ENCODE measurements at places on chromosomes 13 and 19.

- no peak for DNase-seq
Measured at GRCh38 chr13:40180776-40181175, 485.7 kb downstream of the FOXO1 start.

- DNase-seq: no peak
Measured at GRCh38 chr19:34707661-34708060, 26.4 kb upstream of the ZNF181 start.

DNA sequence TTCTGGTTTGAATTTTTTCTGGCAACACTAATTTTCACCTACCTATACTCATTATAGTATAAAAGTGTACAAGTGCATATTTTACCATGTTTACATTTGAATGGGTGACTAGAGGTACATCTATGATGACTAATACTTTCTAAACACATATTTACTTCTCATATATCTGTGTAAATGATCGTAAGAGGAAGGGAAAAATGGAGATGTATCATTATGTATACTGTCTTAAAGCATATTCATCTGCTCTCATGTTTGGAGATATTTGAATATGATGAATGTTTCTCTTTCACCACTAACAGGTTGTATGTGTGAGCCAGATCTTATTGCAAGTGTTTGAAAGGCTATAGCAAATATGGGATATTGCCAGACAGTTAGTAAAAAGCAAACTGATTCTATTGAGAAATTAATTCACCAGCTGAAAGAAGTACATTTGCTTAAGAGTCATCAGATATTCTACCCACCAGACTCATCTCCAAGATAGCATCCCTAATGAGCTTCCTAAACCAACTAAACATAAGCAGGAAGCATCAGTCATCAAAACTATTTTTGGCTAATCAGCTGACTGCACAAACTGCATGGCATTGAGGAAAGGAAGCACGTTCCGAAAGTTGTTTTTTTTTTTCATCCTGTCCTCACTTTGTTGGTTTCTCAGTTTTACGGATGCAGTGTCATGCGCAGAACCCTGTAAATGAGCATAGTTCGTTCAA lies 738.2 kb downstream of the GPC5 start:
- no peak for DNase-seq

DNA sequence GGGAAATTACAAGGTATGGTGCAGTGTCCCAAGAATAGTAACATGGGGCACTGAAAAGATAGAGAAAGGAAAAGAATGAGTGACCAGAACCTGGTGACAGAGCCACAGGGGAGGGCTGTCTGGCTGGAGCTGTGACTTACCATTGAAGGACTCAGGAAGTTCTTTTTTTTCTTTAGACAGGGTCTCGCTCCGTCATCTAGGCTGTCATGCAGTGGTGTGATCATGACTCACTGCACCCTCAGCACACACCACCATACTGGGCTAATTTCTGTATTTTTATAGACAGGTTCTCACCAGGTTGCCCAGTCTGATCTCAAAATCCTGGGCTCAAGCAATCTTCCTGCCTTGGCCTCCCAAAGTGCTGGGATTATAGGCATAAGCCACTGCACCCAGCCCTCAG lies 8.8 kb upstream of the CPB2 start:
- no peak for DNase-seq

DNA sequence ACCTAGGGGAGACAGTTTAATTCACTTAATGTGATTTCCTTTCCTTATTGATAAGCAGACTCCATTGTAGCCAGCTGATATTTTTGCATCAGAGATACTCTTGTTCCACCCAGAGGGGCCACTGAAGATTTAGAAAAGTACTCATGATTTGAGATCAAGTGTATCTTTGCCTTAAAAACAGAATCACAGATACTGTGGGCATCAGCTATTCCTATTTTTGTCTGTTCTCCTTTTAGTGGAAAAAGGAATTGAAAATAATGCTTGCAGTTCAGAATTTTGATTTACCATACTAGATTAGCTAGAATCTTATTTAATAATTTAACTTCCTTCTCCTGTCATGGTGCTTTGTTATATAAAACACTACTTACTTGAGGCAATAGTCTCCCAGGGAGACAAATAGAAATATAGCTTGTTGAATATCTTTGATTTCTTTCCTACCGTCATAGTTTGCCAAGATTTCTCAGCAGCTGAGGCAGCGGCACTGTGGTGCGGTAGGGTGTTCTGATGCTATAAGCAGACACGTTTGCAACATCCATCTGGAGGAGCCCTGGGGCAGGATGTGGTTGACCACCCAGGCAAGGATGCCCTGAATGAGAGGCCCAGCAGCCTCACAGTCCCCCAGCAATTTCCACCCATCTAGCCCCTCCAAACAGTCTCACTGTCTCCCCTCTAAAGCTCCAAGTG lies 47.0 kb upstream of the RAP2A start:
- peak; percentile 25 for DNase-seq

DNA sequence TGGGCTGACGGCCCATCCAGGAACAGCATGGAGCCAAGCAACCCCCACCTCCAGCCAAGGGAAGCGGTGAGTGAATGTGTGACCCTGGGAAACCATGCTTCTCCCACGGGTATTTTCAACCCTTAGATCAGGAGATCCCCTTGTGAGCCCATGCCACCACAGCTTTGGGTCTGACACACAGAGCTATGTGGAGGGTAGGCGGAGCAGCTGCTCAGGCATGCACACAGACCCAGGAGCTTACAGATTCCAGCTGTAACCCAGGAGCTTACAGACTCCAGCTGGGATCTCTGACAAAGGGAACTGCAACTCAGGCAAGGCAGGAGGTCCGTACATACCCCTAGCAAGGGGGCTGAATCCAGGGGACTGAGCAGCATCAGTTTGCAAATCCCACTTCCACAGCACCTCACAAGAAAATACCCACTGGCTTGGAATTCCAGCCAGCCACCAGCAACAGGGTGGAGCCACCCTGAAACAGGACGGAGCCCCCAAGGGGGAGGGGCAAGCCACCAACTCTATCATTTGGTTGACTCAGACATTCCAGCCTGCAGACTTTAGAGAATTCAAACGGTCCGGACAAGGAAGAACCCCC lies 40.8 kb upstream of the RFXAP start:
- DNase-seq: no peak

DNA sequence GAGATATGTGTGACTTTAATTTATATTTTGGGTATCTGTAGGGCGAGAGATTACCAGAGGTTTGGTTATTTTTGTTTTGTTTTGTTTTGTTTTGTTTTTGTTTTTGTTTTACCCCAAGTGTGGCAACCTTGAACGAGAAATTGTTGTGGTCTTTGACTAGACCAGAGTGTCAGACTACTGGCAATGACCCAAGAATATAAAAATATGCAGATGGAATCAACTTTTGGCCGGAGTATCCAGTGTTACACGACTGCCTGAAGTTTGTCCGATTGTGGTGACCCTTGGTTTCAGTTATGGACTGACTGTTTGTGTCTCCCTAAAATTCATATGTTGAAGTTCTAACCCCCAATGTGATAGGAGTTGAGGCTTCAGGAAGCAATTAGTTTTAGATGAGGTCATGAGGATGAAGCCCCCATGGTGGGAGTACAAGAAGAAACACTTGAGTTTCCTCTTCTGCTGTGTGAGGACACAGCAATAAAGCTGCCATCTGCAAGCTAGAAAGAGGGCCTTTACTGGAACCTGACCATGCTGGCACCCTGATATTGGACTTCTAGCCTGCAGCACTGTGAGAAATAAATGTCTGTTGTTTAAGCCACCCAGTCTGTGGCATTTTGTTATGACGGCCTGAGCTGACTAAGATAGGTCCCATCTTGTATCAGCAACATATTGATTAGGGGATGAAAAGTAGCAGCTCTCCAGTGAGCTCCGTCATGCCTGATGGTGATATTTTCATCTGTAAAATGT lies 261.7 kb downstream of the MTUS2 start:
- DNase-seq: no peak

DNA sequence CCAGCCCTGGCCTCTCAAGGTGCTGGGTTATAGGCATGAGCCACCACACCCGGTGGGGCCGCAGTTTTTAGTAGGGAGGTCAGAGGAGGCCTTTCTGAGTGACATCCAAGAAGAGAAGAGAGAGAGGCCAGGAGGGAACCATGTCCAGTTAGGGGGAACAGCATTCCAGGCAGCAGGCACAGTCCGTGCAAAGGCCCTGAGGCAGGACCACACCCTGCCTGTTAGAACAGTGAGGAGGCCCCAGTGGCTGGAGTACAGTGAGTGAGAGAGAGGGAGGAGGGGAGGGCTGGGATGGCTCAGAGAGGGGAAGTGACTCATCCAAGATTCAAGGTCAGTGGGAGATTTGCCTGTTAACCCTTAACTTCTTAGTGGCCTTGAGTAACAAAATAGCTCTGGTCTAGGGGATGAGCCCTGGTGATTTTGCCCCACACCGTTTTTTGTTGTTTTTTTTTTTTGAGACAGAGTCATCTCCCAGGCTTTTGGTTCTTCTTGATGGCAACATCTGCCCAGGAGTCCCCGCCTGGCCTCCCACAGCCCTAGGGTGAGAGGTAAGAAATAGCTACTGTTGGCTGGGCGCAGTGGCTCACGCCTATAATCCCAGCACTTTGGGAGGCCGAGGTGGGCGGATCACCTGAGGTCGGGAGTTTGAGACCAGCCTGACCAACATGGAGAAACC lies 2.7 kb upstream of the PLIN3 start:
- peak; percentile 53 for DNase-seq

GRCh38 chr19:58089846-58090245 lies 8.2 kb downstream of the ZSCAN18 start:
- DNase-seq: no peak

DNA sequence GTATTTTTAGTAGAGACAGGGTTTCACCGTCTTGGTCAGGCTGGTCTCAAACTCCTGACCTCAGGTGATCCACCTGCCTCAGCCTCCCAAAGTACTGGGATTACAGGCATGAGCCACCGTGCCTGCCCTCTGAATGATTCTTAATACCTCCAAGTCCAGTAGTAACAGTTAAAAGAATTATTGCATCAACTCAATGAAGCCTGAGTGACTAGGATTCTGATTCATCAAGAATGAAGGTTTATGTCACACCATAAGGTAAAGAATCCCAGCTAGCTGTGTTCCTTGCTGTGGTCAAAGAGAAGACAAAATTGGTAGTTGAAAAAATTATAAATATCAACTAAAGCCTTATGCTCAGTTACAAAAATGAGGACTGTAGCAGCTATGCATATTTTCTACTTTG lies 81.2 kb upstream of the ABCC4 start:
- no peak for DNase-seq

GRCh38 chr19:47433121-47433520 lies 13.8 kb upstream of the MEIS3 start:
- DNase-seq: no peak

DNA sequence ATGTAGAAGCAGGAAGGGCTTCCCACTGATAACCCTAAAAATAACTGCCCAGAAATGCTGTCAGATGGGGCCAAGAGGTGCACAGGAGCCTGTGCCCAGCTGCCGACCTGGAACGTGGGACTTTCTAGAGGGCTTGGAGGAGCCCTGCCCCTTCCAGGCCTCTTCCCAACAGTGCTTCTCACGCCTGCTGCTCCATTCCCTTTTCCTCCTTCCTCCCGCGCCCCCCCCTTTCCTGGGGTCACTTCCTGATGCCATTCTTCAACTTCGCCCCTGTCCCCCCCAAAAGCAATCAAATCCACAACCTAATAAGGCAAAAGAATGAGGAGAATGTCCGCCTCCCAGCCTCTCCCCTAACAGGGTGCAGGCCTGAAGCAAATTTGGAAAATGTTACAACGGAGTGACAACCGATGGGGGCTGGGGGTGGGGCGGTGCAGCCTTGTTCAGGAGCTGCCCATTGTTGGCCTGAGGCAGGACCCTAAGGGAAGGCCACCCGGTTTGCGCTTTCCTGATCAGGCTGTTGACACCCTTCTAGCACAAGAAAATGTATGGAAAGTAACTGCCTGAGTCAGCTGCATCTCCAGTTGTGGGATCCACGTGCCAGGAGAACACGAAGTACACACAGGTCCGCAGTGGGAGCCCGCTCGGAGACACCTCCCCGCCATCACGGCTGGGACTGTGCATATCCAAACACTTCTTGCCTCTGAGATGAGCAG lies 18.7 kb downstream of the ACTN4 start:
- no peak for DNase-seq

GRCh38 chr19:3333662-3334061 lies 32.7 kb upstream of the NFIC start:
- DNase-seq: no peak

GRCh38 chr19:11377237-11377636 lies 2.8 kb downstream of the SWSAP1 start:
- peak; percentile 40 for DNase-seq

DNA sequence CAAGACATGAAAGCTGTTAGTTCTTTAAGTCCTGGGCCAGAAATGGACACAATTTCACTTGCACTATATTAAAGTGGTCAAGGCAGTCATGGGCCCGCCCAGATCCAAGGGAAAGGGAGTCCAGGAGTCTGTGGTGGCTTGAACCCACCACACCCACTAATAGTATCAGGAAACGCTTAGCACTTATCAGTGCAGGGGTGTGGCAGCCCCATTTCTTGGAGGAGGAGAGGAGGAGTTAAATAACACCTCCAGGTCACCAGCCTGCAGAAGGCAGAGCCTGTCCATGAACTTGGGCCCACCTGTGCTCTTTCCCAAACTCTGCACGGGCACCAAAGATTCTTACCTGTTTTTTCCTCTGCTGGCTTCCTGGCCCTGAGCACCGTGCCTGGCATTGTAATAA lies 5.4 kb upstream of the NTN5 start:
- no peak for DNase-seq

- no peak for DNase-seq
Measured at GRCh38 chr13:106129273-106129672, 406.2 kb downstream of the EFNB2 start.

- DNase-seq: no peak
Measured at GRCh38 chr19:13718733-13719132, 45.6 kb upstream of the MRI1 start.

GRCh38 chr13:105474983-105475610 lies 1060.4 kb downstream of the EFNB2 start:
- DNase-seq: no peak

GRCh38 chr19:17202249-17202648 lies 12.9 kb upstream of the USE1 start:
- DNase-seq: peak; percentile 38

DNA sequence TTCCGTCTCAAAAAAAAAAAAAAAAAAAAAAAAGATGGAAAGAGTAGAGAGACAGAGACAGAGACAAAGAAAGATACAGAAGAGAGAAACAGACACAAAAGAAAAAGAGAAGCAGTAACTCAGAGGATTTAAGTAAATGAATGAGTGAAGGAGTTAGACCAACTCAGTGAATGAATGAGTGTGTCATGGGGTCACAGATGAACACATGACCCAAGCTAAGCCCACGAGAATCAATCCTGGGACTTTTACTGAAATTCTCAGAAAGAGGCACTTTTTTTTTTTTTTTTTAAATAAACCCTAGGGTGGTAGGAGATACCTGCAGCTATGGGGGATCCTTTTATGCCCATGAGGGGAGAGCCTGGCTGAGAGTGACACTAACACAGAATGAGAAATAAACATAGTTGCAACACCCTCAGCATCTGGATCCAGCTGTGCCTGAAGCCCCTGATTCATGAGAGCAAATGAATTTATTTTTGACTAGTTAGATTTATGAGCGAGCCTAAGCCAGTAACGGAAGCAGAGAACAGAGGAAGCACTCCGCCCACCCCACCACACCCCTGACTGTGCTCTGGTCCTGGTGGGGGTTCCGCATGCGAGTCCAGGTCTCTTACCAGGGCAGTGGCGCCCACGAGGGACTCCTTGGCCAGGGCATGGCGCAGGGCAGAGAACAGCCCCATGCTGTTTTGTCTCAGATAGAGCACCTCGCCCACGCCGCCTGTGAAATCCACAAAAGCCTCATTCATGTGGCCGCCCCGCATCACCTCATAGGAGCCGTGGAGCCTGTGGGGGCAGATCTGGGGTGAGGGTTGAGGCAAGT lies 4.6 kb downstream of the CAPN12 start:
- peak; percentile 22 for DNase-seq

- no peak for DNase-seq
Measured at GRCh38 chr13:48783181-48783630, 129.5 kb downstream of the CYSLTR2 start.
